ENCODE measurements at places on chromosomes 12 and 14.

GRCh38 chr12:14473707-14474287 is 93.9 kb downstream of the PLBD1 start:
- peak; percentile 65 for DNase-seq

GRCh38 chr14:98234208-98234607 is 1037.8 kb downstream of the BCL11B start:
- DNase-seq: peak; percentile 6

GRCh38 chr12:130547480-130548155 is 168.5 kb downstream of the RIMBP2 start:
- DNase-seq: no peak

- DNase-seq: no peak
Measured at GRCh38 chr14:78341827-78342389, 171.7 kb downstream of the NRXN3 start.

DNA sequence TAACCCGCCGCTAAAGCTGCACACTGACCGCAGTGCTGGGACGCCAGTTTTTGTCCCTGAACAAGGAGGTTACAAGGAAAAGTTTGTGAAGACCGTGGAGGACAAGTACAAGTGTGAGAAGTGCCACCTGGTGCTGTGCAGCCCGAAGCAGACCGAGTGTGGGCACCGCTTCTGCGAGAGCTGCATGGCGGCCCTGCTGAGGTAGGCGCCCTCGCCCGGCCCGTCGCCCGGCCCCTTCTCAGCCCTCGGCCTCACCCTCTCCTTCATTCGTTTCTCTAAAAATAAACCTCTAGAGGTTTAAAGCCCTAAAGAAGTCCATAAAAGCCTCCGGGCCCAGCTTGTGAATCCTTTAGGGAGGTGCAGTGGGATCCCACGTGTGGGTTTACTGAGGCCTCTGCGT is 52.2 kb upstream of the AMN start:
- DNase-seq: no peak

DNA sequence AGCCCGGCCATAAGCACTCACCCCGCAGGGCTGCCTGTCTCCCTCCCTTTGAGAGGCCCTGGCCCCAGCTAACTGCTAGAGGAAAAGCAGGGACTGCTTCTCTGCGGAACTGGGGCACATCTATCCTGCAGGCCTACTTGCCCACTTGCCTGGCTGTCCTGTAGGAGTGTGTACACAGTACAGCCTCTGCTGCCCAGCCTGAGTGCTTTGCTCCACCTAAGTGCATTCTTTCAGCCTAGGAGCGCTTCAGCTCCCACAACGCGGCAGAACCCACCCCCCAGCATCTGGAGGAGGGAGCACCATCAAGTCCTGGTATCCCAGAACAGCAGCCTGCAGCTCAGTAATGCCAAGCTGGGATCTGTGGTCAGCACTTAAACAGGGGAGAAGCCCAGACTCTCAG is 79.9 kb upstream of the CD163 start:
- no peak for DNase-seq

DNA sequence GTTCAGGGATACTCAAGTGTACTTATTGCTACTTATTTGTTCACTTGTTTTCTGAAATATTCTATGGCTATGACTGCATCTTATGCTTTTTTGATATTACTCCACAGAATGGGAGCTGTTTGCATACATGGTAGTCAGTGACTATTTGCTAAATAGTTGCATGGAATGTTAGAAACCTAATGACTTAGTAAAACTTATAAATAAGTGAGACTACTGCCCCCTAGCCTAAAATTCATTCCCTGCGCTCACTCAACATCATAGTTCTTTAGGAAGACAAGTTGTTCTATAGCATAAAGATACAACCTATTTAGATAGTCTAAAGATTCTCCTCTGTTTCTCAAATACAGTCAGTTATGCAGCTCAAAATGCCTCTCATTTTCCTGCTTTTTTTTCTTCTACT is 305.5 kb downstream of the CEP128 start:
- DNase-seq: no peak
